ENCODE measurements at places on chromosomes 5 and 9. TPM values are rescaled to one million over a fixed set of nuclear protein-coding genes. Genes with fewer than 3 reads are reported as not detected.

Gene TLR4
- total RNA-seq = 4.9 TPM

Gene MYMK
- total RNA-seq = not detected

Gene TEK
- 6.9 TPM for total RNA-seq

Gene PCDHGB5
- 13.0 TPM for total RNA-seq

Gene MEIKIN
- total RNA-seq = not detected

Gene EGFLAM
- 2.9 TPM for total RNA-seq

Gene NTNG2
- 16.3 TPM for total RNA-seq

Gene PHF24
- total RNA-seq = 19.2 TPM

Gene CDH18
- 17.5 TPM for total RNA-seq

Gene IL7R
- total RNA-seq = 0.41 TPM

Gene OR13J1
- total RNA-seq = not detected

Gene CYLC2
- total RNA-seq = not detected

Gene DBH
- total RNA-seq = under 0.01 TPM

Gene SLC24A2
- 3.7 TPM for total RNA-seq

Gene C6
- 0.41 TPM for total RNA-seq

Gene STK32A
- 4.1 TPM for total RNA-seq

Gene DDX31
- 7.3 TPM for total RNA-seq

Gene UTP15
- 31.4 TPM for total RNA-seq

Gene BTNL8
- total RNA-seq = not detected

Gene ANKDD1B
- total RNA-seq = 1.2 TPM

Gene WNK2
- 12.6 TPM for total RNA-seq

Gene CTSV
- total RNA-seq = 0.41 TPM

Gene PCDHB8
- total RNA-seq = 7.7 TPM

Gene GAS1
- total RNA-seq = 18.3 TPM

Gene MYOZ3
- 3.7 TPM for total RNA-seq

Gene GBGT1
- 2.0 TPM for total RNA-seq

Gene WNT8A
- total RNA-seq = 0.82 TPM

Gene ST8SIA4
- 76.2 TPM for total RNA-seq

Gene SPAAR
- total RNA-seq = 0.41 TPM

Gene HNRNPH1
- 818 TPM for total RNA-seq

Gene HAVCR1
- 0.82 TPM for total RNA-seq

Gene PCDHA9
- total RNA-seq = 9.8 TPM

Gene GM2A
- 7.3 TPM for total RNA-seq

Gene LCN15
- not detected for total RNA-seq

Gene PTGS1
- total RNA-seq = 0.41 TPM

Gene PPP1R26
- total RNA-seq = 35.5 TPM

Gene NR5A1
- not detected for total RNA-seq

Gene C9orf152
- total RNA-seq = not detected

Gene NEUROG1
- total RNA-seq = 0.41 TPM

Gene PLK2
- 1,139 TPM for total RNA-seq

Gene FOXD4L6
- total RNA-seq = 0.82 TPM

Gene GHR
- total RNA-seq = 1.6 TPM

Gene BRD3OS
- total RNA-seq = 23.6 TPM

Gene OTULINL
- total RNA-seq = 18.8 TPM

Gene IGIP
- total RNA-seq = 7.7 TPM

Gene SMAD5
- 27.7 TPM for total RNA-seq

Gene SNX24
- 14.7 TPM for total RNA-seq

Gene LCN2
- not detected for total RNA-seq

Gene PCDHGA12
- 3.7 TPM for total RNA-seq

Gene ORM2
- not detected for total RNA-seq

Gene MLANA
- total RNA-seq = not detected

Gene SPAG8
- 2.9 TPM for total RNA-seq

Gene LECT2
- total RNA-seq = not detected

Gene IFNE
- total RNA-seq = under 0.01 TPM

Gene DMRT2
- not detected for total RNA-seq

Gene TMOD1
- 20.0 TPM for total RNA-seq

Gene SPINK13
- not detected for total RNA-seq

Gene NXNL2
- 0.41 TPM for total RNA-seq

Gene COL5A1
- total RNA-seq = 2.9 TPM

All from frontal cortex (tissue), 4 donors.